ENCODE measurements at places on chromosomes 2 and 18.

- DNase-seq, result peak; percentile 77
Measured at GRCh38 chr2:134683561-134684112, 35.2 kb downstream of the TMEM163 start.

- no peak for DNase-seq
Measured at GRCh38 chr18:43125471-43125870, 10.0 kb upstream of the RIT2 start.

DNA sequence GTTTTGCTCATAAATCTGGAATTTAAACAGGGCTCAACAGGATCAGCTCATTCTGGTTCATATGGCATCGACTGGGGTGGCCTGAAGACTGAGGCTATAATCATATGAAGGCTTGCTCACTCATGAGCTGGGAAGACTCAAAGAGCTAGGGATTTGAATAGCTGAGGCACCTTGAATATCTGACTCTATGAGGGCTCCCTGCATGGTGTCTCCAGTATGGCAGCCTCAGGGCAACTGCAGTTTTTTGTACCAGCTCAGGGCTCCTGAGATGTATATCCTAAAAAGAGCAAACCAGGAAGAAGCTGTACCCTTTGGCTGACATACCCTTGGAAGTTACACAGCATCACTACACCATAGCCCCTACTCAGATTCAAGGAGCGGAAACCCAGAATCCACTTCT is 15.3 kb upstream of the GPR39 start:
- no peak for DNase-seq

DNA sequence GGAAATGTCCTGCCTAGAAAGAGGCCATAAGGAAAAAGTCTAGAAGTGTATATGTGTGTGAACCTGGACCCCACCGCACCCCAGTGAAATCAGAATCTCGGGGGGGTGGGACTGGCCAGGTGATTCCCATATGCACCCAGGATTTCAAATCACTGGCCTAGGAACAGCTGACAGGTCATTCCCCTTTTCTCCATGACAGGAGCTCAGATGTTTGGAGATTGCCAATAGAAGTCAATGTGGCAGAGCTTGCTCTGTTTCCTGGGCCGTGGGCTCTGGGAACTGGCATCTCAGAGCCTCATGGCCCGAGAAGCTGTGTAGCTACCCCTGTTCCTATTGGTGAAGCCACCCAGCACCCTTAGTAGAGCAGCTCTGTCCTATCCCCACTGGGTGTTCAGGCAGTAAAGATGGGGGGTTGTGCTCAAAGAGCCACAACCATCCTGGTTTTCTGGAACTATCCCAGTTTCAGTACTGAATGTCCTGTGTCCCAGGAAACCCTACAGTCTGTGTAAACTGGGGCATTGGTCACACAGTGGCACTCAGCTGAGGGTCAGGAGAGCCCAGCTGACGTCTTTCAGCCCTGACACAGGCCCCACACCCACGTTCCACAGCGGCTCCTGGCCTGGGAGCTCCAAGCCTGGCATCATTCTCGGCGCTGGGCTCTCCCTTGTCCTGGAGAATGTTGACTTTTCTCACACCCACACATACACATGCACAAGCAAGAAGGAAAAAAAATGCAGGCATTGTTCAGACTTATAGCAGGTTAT is 18.9 kb downstream of the GNLY start:
- no peak for DNase-seq

DNA sequence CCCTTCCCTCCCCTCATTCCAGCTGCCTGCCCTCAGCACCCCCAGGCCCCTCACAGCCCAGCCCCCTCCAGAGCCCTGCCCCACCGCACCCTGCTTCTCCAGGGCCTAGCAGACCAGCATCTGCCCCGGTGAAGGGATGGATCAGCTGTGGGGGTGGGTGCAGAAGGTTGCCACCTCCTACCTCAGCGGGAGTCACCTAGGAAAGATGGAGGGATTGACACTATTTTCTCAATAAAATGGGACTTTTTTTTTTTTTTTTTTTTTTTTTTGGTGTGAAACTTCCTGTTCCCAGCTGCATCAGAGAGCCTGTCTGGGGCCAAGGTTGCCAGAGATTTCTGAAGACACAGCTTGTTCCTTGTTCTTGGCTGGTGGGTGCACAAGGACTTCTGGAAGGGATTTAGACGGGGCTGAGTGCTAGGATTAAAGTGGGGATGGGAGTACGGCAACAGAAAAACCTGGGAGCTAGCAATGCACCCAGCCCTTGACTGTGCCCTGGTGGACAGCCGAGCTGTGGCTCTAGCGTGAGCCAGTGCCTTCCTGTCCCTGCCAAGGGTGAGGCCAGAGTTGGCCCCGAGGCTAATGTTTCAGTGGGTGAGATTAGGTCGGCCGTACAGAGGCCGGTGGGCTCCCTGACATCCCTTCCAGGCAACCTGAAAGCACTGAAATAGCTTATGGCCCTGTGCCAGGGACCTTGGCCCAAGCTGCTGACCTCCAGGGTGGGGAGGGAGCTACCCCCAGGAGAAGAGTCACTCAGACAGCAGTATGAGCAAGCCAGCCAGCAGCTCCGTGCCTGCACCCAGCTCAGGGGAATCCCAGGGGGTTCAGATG is 4.6 kb downstream of the B3GNT7 start:
- DNase-seq, result peak; percentile 72

- DNase-seq, result no peak
Measured at GRCh38 chr2:8806885-8807704, 30.3 kb downstream of the KIDINS220 start.

DNA sequence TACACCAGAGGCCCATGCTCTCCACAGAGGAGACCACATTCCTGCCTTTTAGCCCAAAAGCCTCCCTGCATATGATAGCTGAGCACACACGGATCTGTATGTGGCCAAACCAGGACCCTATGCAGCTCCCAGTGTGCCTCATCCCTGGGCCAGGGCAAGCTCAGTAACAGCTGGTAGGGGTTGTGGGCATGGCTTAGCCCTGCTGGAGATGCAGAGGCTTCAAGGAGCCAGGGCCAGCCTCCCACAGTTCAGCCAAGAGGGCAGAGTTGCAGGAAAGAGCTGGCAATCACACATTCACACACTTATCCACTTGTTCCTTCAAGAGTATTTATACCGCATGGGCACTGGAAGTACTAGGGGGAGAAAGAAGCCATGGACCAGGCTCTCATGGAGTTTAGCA is 1.6 kb upstream of the LIMS2 start:
- no peak for DNase-seq

GRCh38 chr2:69961496-69961895 is at the start of gene ASPRV1:
Gene ASPRV1, minus strand, starts transcription at chr2:69961631. Its CDS starts 195 bp downstream, at chr2:69961436.
- no peak for DNase-seq

- DNase-seq, result peak; percentile 85
Measured at GRCh38 chr18:59874166-59874565, 25.6 kb upstream of the PMAIP1 start.

GRCh38 chr2:10185046-10185445 is 62.5 kb downstream of the RRM2 start:
- DNase-seq, result no peak

DNA sequence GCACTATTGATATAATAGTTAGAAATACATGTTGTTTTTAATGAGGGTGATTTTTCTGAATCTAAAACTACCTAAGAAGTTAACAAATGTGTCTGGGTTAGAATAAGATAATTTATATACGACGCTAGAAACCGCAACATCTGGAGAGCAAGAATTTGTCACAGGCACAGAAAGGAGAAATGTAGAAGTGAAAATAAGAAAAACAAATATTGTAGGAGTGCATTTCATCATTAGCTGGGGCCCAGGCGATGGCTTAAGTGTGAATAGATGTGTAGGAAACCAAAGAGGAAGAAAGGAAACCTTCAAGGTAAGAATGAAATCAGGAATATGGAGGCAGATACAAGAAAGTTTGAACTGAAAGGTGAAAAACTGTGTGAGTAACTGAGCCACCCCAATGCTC is 90.3 kb downstream of the LRP2 start:
- DNase-seq, result no peak

DNA sequence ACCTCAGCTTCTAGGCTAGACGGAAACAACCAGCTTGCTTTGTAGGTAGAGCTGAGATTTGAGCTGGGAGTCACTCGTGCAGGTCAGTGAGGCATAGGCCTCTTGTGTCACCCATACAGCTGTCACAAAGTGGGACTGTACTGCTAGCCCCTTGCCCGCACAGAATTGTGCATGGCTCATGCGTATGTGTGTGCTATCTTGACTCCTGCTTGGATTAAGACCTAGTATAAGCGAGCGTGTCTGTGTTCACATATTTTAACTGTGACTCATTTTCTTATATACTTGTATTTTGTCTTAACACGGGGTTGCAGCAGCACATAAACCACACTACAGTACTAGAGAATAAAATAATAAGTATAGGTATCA is 20.1 kb downstream of the CEP68 start:
- peak; percentile 12 for DNase-seq

DNA sequence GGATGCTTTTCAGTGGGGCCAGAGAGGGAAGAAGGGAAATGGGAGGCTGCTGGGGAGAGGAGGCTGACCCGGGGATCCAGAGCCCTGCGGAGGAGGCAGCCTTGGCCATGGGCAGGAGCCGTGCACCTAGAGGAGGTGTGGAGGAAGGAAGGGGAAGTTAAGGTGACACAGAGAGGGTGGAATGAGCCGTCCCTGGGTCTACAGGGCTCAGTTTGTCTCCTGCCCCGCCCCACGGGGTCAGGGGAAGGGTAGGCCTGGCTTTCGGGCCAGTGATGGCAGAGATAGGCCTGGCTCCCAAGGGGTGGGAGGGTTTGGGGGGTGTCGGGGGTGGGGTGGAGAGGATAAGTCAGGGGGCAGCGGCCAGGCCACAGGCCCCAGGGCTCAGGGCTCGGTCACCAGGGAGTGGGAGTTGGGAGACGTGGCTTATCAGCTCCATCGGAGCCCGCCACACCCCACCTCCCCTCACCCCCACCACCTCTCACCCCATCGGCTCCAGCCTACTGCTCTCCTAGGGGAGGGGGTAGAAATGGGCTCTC is 39.5 kb upstream of the NOTO start:
- no peak for DNase-seq

DNA sequence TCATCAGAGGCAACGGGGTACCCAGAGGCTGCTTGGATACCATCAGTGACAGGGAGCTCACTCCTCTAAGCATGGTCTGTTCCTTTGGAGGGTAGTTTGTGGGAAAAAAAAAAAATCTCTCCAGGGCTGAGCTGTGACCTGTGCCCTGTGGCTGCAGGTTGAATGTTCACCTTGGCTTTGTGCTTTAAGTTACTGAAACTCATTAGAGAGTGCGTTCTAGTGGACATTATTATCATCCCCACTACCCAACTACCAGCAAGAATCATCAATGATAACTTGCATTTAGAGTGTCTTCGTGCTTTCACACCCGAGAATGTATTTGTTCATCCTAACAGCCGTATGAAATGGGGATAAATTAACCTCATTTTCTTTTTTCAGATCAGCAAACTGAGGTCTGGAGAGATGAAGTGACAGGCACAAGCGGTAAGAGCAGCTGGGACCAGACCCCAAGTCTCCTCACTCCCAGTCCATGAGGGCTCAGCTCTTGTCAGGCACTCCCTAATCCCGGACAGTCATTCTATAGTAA is 157.5 kb upstream of the MYCN start:
- DNase-seq, result no peak

DNA sequence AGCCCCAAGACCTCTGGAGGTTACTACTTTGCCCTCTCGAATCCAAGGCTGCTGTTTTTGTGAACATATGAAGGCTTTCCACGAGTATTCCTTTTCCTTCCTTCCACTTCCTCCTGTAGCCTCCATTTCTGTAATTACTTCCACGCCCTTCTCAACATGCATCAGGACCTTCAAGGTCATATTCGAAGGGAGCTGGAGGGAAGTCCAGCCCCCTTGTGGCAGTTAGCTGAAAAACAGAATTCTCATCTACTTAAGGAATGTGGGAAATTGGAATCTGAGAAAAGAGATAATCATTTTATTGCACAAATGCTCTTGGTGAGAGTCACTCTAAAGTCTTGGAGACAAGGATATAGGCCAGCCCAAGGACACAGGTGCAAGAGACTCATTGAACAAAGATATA is 1000.2 kb downstream of the TDRD15 start:
- no peak for DNase-seq

- no peak for DNase-seq
Measured at GRCh38 chr2:232139786-232140562, 178.5 kb downstream of the DIS3L2 start.

GRCh38 chr18:36281936-36282335 is 15.6 kb upstream of the FHOD3 start:
- DNase-seq, result no peak

- no peak for DNase-seq
Measured at GRCh38 chr2:200575957-200576356, 9.9 kb upstream of the AOX1 start.

- no peak for DNase-seq
Measured at GRCh38 chr2:192072778-192073177, 122.0 kb downstream of the TMEFF2 start.

DNA sequence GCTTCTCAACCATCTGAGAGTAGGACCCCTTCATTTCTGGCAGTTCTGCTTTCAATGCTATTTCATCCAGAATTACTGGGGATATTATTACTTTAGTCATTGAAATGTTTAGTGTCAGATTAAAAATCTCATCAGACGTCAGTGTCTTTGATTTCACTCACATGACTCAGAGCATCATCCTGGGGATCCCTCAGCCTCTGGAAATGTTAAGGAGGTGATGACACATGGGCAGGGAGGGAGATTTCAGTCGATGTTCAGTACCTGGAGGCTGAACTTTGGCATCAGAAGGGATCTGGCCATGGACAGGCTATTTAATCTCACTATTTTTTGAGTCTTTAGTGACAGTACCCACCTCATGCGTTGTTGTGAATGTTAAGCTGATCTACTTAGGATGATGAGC is 39.1 kb downstream of the OSBPL6 start:
- DNase-seq, result no peak

DNA sequence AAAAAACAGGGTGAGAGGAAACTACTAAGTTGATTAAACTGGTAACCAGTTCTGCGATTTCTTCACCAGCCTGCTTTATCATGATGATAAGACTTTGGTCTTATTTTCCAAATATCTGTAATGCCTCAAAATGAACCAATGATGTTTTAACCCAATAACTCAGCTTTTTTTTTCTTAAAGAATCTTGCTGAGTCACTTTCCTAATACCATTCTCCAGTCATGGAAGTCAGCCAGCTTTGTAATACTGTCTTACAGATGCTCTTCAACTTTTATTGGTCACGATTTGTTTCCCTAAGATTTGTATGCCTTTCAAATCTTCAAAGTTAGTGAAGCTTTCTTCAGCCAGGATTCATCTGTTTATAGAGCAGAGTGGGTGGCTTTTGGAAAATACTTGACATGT is 47.7 kb upstream of the SMIM21 start:
- DNase-seq, result no peak

DNA sequence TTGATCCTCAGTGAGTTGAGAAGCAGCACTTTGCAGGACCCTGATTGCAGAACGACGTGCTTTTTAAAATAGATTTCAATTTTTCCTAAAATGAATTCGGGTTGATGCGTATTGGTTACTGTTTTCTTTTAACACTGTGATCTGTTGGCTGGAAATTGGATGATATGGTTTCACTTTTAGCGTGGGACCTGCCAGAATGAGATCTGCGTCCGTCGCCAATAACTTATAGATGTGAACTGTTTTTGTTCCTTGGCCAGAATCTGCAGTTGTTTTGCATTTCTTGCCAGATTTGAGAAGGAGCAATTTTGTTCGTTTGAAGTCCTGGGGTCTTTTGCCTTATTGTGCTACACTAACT is 703 bp downstream of the UGGT1 start:
- no peak for DNase-seq

Measured in RCC 7860 (cell line).